ENCODE measurements at places on chromosomes 1 and 21.
A peak's percentile ranks its signal among the peaks of the same experiment; 100 is the strongest.

- no peak for DNase-seq
Measured at GRCh38 chr21:32741336-32741735, 13.5 kb upstream of the SYNJ1 start.

- DNase-seq, result no peak
Measured at GRCh38 chr1:2391931-2392509, 379 bp downstream of the RER1 start.

- DNase-seq, result peak; percentile 48
Measured at GRCh38 chr1:110687250-110687649, 12.5 kb upstream of the KCNA3 start.

DNA sequence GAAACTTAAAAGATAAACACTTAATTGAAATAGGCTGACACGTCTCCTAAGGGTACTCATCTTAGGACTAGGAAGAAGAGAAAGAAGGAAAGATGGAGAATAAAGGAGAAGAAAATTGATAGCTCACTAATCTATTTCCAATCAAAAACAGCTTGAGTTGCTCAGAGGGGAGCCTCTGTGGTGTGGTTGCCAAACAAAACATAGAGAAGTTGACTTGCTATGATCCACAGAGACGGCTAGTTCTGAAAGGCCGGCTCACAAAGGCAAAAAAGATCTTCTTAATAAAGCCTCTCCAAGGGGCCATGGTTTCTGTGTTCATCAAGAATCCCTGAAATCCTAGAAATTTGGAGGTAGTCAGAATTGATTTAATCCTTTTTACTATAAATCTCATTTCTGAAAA, 644.1 kb downstream of the LMO4 start:
- DNase-seq, result no peak

- peak; percentile 49 for DNase-seq
Measured at GRCh38 chr1:45512641-45513054, 9.0 kb downstream of the PRDX1 start.

GRCh38 chr1:235002706-235003300, 125.8 kb downstream of the TOMM20 start:
- no peak for DNase-seq

DNA sequence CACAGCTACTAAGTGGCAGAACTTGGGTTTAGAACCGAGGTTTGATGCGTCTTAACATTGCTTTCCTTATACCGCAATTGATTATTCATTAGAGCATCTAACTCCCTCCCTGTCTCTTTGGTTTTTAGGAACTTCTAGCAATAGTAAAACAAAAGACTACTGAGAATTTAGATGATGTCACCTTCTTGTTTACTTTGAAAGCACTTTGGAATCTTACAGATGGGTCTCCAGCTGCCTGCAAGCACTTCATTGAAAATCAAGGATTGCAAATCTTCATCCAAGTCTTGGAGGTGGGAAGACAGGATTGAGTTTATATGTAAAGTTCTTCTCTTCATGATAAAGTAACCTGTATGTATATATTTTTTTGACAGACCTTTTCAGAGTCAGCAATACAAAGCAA, 35.0 kb downstream of the ZYG11A start:
- DNase-seq, result no peak

- DNase-seq, result no peak
Measured at GRCh38 chr1:229756666-229757065, 130.6 kb downstream of the URB2 start.

GRCh38 chr1:45574105-45574626, 9.7 kb upstream of the NASP start:
- no peak for DNase-seq

GRCh38 chr1:175801979-175802378, 58.6 kb upstream of the TNR start:
- DNase-seq, result no peak

- no peak for DNase-seq
Measured at GRCh38 chr1:83746234-83746633, 252.7 kb downstream of the TTLL7 start.

GRCh38 chr1:3744646-3745045, 7.6 kb upstream of the CCDC27 start:
- DNase-seq, result no peak

- DNase-seq, result peak; percentile 42
Measured at GRCh38 chr1:202694314-202694713, 15.9 kb downstream of the SYT2 start.

- DNase-seq, result no peak
Measured at GRCh38 chr1:39787468-39787867, 1.2 kb downstream of the BMP8B start.

DNA sequence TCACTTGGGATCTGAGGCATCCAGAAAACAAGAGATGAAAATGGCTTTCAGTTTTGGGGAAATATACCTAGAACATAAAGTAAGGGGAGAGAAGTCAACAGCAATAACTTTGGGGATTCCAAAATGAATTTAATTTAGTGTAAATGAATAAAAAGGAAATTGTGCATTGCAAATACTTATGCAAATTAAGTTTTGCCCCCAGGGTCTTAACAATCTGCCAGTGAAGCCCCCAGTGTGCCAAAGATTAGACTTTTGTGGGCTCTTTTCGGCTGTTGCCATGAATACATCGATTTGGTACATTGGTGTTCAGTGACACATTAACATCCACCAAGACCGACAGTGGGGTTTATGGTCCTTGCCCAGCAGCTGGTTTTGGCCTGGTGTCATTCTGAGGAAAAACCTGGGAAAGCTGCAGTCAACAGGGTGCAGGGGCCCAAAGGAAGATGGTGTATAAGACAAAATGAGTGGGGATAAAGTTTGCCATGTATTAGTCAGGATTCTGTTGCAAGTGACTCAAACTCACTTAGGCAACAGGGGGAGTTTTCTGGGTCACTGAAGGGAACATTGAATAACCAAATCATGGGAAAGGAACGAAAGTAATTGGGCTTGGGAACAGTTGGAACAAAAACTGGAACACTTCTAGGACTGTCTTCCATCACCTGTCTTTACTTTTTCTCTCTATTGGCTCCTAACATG, 30.2 kb upstream of the IGSF3 start:
- DNase-seq, result no peak

- no peak for DNase-seq
Measured at GRCh38 chr1:152410599-152410998, 3.5 kb downstream of the CRNN start.

DNA sequence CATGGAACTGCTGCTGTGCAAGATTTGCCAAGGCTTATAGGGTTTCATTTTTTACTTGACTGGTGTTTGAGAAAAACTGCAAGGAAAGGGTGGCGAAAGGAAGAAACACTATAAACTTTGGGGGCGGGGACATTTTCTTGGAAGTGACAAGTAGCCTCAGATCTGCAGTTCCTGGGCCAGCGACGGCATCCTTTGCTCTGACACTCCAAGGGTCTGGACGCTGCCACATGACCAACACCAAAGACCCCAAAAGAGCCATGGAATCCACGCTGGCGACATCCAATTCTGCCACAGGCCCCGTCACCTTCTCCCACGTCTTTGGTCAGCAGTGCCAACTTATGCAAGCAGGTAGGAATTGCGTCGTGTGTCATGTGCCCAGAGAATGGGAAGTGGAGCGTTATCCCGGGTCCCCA, 193.4 kb downstream of the PRDM2 start:
- DNase-seq, result no peak

DNA sequence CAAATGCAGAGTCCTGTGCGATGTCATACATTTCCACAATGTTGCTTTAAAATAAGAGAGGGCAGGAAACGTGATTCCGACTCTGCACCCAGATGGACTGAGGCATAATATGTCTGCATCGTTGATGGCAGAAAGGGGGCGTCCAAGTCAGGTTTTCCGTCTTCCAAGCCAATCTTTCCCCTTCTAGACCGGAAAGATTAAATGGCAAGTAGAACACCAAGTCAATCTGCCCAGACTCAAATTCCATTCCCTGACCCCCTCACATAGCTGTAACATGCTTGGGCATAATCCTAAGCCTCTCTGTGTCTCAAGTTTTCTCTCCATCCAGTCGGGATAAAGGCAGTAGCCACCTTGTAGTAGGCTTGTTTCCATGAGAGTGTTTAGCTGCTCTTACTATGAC, 14.4 kb downstream of the PCP4 start:
- DNase-seq, result no peak

GRCh38 chr1:231059566-231060193, 19.6 kb upstream of the FAM89A start:
- no peak for DNase-seq

DNA sequence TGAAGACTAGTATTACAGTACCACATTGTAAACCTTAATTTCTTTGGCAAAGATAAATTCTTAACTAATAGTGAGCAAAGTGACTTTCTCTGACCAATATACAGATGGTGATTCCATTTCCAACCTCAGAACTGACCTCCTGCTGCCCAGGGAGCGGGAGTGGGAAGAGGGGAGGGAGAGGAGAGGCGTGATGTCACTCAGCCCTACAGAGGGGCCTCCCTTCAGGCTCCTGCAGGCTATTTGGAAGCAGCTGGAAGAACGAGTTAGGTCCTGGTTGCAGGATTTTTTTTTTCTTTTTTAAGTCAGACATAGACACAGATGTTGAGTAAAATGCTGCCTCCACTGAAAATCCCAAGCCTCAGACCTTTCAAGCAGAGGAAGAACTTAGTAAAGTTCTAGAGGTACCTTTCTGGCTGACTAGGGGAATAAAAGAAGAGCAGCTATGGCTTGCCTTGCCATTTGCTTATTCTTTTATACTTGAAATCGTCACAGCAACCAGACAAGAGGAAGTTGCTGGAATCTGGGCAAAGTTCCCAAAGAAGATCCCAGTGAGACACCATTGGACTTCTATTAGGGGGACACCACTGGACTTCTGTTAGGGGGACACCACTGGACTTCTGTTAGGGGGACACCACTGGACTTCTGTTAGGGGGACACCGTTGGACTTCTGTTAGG, 54.5 kb downstream of the EXO1 start:
- no peak for DNase-seq

DNA sequence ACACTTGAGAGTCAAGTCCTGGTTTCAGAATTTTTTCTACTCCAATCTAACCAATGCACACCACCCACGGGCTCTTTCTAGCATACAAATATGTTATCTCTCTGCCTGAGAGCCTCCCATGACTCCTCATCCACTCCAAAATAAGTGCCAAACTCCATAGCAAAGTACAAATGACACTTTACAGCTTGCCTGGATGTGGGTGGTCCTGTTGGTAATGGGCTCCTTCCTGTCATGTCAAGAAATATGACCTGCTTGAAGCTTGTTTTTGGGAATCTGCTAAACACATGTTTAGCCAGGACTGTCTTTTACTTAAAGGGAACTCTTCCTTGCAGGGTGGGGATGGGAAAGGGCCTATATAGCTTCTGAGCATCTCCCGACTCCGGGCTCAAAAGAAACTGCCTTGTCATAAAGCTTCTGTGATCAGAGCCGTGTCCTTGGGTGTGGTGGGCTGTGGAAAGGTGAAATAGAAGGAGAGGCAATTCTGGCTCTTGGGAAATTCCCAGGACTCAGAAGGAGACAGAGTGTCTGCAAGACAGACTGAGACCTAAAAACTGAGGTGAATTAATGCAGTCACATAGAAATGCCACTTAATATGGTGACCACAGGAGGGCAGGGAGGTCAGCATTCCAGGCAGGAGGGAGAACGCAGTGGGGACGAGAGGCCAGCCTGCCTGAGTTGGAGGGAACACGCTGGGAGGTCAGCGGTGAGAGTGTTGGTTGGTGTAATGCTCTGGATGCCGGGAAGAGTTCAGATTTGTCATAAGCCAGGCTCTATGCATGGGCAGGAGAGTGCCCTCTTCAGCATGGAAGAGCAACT, 6.1 kb upstream of the IGFN1 start:
- no peak for DNase-seq

DNA sequence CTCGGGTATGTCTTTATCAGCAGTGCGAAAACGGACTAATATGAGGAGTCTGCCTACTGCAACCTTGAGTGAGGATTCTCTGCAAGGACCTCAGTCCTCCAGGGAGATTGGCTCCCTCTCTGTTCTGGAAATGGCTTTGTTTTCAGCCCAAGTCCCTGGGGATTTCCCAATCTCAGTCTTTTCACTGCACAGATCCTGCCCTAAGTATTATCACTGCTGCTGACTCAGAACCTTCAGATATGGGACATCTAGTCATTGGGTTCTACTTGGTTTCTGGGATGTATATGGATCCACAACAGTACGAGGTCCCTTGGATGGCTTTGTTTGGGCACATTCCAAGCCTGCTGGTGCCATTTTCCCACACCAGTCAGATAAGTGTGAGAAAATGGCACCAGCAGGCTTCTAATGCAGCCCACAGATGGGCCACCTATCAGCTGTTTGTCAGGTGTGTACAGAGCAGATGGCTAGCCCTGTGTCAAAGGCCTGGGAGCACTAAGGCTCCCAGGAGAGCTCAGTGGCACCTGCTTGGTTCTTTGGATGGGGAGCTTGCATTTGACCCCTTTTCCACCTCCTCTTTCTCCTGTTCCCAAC, 27.4 kb downstream of the ELF3 start:
- no peak for DNase-seq

DNA sequence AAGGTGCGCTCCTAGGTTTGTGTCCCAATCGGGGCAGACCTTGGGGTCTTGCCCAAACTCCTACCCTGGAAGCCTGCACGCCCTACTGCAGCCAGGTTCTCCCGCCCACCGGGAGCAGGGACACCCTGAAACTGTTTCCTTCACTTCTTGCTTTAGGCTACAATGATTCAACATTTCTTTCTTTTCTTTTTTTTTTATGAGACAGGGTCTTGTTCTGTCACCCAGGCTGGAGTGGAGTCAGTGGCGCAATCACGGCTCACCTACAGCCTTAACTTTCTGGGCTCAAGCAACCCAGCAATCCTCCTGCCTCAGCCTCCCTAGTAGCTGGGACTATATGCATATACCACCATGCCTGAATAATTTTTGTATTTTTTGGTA, 75.8 kb downstream of the ITPKB start:
- DNase-seq, result no peak

DNA sequence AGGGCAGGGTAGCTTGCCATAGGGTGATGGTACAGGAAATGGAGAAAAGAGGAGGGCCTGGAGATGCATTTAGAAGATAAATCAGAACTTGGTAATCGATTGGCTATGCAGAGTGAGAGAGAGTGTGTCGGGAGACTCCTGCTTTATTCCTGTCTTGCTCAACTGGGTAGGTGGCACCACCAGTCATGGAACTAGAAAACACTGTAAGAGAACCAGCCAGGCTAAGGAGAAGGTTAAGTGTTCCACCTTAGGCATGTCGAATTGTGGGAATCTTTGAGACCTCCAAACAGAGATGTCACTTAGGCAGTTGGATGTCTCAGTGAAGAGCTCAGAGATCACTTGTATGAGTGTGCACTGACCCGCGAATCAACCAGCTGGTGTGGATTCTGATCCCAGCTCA, 28.7 kb upstream of the RD3 start:
- no peak for DNase-seq

DNA sequence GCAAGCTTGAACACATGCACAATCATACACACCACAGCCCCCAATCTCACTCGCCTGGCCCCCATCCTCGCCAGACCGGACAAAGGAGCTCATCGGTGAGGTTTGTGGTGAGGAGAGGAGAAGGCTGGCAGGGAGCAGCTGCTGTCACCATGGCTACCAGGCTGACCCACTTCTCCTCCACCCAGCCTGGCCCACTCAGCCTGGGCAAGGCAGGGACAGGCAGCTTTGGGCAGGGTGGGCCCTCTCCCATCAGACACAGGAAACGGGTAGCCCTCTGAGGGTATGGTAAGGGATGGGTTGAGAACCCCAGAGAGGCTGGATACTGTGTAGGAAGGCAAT, 15.9 kb downstream of the RIMS3 start:
- no peak for DNase-seq

Data from NCI-H1105 treated with DMSO at 0.1 percent for 48 hours (cell line).